GOT3 (cell line): ENCODE measurements at places on chromosomes 2 and 18.

GRCh38 chr18:61738488-61738887 is 154.3 kb downstream of the RNF152 start:
- no peak for DNase-seq

- DNase-seq = no peak
These were observed 58.7 kb downstream of the FASTKD2 start for GRCh38 chr2:206824087-206824618.

DNA sequence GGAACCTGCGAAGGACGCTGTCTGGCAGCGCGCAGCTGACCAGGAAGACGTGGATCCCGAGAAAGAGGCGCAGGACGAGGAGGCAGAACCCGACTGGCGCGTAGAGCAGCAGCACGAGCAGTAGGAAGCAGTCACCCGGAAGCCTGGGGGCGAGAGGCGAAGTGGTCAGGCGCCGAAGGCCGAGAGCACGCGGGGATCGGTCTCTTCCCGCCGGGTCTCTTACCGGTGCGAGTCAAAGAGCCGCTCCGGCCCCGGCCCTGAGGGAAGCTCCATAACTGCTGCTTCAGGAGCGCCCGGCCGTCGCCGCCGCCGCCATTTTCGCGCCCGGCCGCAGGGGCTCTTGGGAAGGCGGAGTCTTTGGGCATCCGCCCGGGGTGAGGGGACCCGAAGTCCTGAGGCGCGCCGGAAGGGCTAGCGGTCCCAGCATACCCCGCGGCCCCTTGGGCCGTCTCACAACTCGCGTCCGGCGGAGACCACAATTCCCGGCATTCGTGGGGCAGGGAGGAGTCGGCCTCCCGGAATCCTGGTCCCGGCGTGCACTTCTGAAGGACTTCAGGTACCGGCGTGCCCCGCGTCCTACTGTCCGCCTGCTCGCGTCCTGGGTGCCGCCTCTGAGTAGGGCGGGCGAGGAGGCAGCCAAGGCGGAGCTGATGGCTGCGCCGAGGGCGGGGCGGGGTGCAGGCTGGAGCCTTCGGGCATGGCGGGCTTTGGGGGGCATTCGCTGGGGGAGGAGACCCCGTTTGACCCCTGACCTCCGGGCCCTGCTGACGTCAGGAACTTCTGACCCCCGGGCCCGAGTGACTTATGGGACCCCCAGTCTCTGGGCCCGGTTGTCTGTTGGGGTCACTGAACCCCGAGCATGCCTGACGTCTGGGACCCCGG is at the start of the genes AUP1 and HTRA2:
Gene AUP1, minus strand, starts transcription at position 350 of the 882 bp plus-strand sequence. Its CDS starts 77 bp downstream, at position 273.
Gene HTRA2, plus strand, starts transcription at position 577 of the 882 bp plus-strand sequence. Its CDS starts 74 bp downstream, at position 651.
- peak; percentile 93 for DNase-seq

- DNase-seq = no peak
These were observed 316.5 kb downstream of the CCDC178 start for GRCh38 chr18:33123862-33124518.

GRCh38 chr2:110120171-110121051 is 4.8 kb upstream of the MALL start:
- DNase-seq = no peak

GRCh38 chr2:126449677-126450076 is 206.3 kb upstream of the GYPC start:
- DNase-seq = no peak

DNA sequence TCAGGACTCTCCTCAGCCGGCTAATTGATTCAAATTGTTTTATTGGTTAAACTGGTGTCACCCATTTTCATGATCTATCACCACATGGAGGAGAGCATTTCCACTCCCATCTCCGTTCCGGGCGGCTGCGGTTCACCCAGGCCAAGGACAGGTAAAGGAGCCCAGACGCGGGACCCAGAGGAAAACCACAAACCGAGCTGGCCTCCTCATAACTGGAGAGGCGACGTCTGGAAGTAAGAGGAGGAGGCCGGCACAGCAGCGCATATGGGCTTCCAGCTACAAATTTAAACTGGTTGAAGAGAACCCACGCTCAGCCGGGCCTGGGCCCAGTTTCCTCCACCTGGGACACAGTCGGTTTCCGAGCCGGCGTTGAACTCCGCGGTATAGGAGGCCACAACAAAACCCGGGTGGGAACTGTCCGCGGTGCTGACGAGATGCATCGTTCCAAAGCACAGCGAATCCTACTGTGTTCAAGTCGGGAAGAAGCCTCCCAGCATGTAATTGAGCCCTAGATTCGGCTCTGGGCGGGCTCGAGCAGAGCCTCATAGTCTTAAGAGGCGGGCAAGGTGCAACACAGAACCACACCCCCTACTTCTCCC is 3.0 kb upstream of the SKOR2 start:
- no peak for DNase-seq

DNA sequence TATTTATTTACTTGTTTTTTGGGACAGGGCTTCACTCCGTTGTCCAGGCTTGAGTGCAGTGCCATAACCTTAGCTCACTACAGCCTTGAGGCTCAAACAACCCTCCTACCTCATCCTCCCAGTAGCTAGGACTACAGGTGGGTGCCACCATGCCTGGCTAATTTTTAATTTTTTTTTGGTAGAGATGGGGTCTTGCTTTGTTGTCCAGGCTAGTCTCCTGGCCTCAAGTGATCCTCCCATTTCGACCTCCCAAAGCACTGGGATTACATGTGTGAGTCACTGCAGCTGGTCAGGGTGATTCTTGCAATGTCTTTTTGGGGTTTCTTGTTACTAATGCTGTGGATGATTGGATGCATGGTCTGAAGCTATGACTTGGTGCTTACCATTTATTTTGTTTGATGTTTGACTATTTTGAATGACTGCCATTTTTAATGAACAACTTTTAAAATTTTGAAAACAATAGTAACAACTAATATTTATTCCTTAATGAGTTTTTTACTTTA is 6.5 kb downstream of the CERS6 start:
- DNase-seq = no peak

GRCh38 chr2:15772681-15773080 is 167.7 kb upstream of the MYCN start:
- DNase-seq = no peak

- no peak for DNase-seq
These were observed 203.1 kb downstream of the INSIG2 start for GRCh38 chr2:118291251-118291880.

DNA sequence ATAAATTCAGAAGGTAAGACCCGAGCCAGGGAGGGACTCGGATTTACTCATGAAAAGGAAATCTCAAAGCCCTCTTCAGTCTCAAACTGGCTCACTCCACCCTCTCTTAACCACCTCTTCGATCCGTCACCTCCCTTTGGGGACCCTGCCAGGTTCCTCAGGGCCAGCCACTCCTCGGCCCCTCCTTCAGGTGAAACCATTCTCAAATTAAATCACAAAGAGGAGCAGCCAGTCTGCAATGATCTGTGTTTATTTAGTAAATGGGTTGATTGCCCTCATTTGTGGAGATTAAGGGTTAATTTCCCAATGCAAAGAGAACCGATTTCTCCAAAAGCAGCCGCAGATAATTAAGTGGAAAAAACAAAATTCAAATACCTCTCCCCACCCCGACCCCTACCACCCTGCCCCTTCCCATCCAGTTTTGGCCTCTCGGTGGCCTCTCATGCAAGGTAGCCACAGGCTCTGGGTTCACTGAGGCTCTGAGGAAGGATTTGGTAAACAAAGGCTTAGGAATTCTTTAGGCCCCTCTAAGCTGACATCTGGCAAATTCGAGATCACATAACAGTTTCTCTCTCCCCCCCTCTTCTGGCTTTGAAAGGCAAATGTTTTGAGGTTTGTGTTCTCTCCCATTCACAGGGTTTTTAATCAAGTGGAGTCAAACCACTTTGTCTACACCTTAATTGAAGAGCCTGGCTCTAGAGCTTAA is 10.3 kb upstream of the FZD7 start:
- DNase-seq = no peak

DNA sequence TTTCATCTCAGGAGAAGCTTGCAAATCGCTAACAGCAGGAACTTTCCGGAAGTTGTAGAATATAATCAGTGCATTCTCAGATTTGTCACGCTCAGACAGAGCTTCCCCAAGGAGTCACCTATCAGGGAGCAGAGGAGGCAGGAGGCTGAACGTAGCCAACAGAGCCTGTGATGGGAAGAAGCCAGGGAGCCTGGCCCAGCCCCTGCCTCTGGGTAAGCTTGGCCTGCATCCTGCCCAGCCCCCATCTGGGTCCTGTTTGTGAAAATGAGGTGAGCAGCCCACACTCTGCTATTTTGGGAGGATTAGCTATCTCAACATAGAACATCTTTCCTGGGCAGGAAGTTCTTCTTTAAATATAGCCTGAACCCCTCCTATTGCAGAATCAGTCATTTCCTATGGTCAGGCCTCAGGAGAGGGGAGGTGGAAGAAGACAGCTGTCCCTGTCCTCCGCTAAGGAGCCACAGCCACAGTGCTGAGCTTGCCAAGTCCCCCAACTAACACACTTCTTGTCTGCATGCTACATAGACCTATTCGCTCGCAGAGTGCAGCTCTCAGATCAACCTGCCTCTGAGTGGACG is 19.2 kb upstream of the PKDCC start:
- no peak for DNase-seq
